ENCODE measurements at places on chromosomes 4 and X.

- no peak for DNase-seq
These were observed 21.9 kb downstream of the PIN4 start for GRCh38 chrX:72203421-72203820.

GRCh38 chr4:81469781-81470455 lies 1.8 kb downstream of the RASGEF1B start:
- DNase-seq = no peak

- DNase-seq = no peak
These were observed 651.1 kb downstream of the ANKRD50 start for GRCh38 chr4:124061413-124061812.

- no peak for DNase-seq
These were observed 50.0 kb upstream of the ZNF827 start for GRCh38 chr4:145988628-145989027.

- no peak for DNase-seq
These were observed 135.7 kb upstream of the MAMLD1 start for GRCh38 chrX:150227321-150227860.

- no peak for DNase-seq
These were observed 53.9 kb downstream of the FAT4 start for GRCh38 chr4:125368671-125369081.

DNA sequence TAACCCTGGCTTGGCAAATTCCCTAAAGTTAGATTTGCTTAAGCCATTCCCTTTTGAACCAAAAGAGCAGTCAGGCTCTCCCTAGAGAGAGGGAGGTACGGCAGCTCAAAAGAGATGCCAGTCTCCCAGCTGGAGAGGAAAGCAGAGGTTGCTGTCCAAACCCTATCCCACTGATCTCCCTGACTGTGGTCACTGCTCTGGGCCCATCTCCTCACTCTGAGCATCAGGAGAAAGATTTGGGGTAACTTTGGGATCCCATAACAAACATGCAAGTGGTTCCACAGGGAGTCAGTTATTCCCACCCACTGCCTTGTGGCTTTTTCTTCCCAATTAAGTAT lies 17.1 kb downstream of the ACSL1 start:
- DNase-seq = no peak

GRCh38 chrX:129925305-129926092 lies 19.5 kb downstream of the UTP14A start:
- peak; percentile 23 for DNase-seq

GRCh38 chrX:71103110-71103983 lies 3.2 kb downstream of the CXorf65 start:
- DNase-seq = no peak

DNA sequence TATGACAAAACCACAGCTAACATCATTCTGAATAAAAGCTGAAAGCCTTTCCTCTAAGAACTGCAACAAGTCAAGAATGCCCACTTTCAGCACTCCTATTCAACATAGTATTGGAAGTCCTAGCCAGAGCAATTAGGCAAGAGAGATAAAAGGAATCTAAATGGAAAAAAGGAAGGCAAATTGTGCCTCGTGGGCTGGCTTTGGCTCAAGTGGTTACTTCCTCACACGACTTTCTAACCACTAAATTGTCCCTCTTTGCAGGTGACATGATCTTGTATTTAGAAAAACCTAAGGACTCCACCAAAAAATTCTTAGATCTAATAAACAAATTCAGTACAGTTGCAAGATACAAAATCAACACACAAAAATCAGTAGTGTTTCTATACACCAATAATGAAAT lies 57.2 kb downstream of the SCML2 start:
- no peak for DNase-seq

GRCh38 chr4:124390861-124391260 lies 321.7 kb downstream of the ANKRD50 start:
- DNase-seq = no peak

DNA sequence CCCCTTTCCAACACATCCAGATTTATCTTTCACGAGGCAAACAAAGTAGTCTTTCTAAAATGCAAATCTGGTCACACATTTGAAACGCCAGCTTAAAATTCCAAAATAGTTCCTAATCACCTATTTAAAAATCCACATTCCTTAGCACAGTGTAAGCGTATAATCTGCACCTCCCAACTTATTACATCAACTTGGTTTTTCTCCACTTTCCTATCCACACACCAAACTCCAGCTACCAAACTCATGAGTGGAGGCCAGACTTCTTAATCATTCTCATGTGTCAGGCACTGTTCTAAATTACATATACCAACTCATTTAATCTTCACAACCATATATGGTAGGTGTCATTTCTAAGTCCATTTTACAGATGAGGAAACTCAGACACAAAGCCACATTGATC lies 33.8 kb downstream of the ENOX2 start:
- DNase-seq = no peak

- no peak for DNase-seq
These were observed 136.3 kb downstream of the AMMECR1 start for GRCh38 chrX:110181459-110182137.

DNA sequence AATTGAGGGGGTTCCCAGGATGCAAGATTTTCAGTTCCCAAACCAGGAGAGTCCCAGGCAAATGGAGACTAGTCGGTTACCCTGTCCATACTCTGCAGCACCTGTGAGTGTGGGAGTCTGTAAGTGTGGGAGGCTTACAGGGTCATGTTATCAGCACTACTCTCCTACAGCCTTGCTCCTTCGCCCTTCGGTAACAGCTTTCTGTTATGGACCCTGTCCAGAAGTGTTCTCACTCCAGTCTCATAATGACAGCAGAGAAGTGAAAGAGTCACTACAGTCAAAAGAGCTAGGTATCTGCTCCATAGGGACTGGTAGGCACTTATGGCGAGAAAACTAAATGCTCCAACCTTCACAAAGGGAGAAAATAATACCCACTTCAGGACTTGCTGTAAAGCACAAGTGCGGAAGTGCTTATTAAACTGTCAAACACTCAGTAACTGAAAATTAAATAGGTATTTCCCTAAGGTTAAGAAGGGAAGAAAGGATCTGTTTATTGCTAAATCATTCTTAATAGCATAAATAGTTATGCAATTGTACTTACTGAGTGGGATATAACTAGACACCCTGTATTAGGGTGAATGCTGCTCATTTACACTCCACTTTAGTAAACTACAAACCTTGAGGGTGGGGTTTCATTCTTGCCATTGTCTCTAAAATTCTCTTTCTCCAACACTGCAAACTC lies 2.7 kb upstream of the ADH7 start:
- DNase-seq = no peak

DNA sequence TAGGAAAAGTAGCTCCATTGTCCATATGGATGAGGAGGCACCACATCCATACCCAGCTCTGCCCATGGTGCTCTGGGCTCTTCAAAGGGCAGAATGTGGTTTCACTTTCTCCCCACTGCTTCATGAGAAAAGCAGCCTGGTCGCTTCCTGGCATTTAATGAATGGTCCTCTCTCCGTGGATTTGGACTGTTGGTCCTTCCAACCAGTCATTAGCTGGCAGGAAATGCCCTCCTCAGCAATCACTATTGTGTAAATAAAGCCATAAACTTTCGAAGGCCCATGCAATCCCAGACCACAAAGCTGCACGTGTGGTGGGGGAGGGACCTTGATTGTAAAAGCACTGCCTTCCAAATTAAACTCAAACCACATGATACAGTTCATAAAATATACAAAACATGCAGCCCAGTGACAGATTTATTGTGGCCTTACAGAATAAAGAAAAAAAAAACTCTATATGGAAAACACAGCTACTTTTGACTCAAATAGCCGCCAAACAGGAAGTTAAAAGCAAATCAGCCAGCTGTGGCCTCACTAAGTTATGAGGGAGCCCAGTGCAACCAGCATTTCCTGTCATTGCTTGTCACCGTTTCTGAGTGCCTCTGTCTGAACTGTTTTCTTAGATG lies 8.1 kb downstream of the MBNL3 start:
- no peak for DNase-seq

- no peak for DNase-seq
These were observed 420.4 kb upstream of the PITX2 start for GRCh38 chr4:111043286-111043685.

- no peak for DNase-seq
These were observed 32.8 kb downstream of the HDAC8 start for GRCh38 chrX:72539822-72540221.

GRCh38 chr4:9932771-9933170 lies 88.5 kb downstream of the SLC2A9 start:
- DNase-seq = no peak

- DNase-seq = no peak
These were observed 49.2 kb downstream of the MOSPD2 start for GRCh38 chrX:14922437-14922836.

DNA sequence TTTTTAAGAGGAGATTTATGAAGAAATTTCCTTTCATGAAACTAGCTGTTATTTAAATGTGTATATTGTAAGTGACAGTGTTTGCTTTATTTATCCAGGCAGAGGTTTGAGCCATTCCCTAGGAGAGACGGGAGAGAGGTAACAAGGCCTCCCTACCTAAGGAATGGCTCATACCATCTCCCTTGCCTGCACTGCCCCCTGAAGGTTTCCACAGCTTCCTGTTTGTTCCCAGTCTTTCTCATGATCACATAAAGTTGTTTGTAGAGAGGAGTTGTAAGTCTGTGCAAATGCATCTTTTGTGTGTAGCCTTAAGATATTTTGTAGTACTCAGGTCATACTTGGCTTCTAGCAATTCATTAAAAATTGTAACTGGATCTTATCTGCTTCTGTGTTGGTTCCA lies 1504.5 kb upstream of the PCDH10 start:
- DNase-seq = no peak

DNA sequence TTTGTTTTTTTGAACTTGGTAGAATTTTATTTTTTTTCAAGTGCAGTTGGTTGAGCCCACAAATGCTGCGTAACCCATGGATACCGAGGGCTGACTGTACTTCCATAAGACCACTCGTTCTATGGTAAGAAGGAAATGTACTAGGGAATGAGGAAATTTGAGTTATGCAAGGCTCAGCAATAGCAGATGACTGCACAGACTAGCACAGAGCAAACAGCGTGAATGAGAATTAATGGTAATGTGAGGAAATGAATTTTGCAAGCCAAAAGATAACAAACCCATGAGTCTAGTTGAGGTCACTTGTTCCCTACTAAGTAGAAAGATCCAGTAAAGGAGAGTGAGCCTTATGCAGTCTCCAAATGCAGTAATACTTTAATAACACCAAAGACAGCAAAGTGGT lies 17.4 kb downstream of the GSPT2 start:
- DNase-seq = no peak

- DNase-seq = no peak
These were observed 48.5 kb upstream of the HDAC8 start for GRCh38 chrX:72621163-72621562.

- DNase-seq = no peak
These were observed 112.1 kb downstream of the SORCS2 start for GRCh38 chr4:7304436-7304835.

- no peak for DNase-seq
These were observed 35.2 kb upstream of the F9 start for GRCh38 chrX:139495324-139495723.

GRCh38 chr4:2558301-2558700 lies 21.9 kb downstream of the FAM193A start:
- no peak for DNase-seq

DNA sequence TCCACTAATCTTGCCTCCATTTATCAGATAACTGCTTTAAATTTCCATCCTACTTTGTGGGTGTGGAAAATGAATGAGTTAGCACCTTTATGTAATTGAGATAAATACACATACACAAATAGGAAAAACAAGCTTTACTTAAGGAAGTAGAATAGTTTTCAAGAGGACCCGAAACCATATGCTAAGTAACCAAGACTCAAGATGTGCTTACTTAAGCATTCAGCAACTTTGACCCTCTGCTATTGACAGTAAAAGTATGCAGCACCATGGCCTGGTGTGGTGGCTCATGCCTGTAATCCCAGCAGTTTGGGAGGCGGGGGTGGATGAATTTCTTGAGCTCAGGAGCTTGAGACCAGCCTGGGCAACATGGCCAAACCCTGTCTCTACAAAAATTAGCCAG lies 29.9 kb downstream of the RNF175 start:
- no peak for DNase-seq

- no peak for DNase-seq
These were observed 237.4 kb downstream of the MAPK10 start for GRCh38 chr4:86122404-86122803.

DNA sequence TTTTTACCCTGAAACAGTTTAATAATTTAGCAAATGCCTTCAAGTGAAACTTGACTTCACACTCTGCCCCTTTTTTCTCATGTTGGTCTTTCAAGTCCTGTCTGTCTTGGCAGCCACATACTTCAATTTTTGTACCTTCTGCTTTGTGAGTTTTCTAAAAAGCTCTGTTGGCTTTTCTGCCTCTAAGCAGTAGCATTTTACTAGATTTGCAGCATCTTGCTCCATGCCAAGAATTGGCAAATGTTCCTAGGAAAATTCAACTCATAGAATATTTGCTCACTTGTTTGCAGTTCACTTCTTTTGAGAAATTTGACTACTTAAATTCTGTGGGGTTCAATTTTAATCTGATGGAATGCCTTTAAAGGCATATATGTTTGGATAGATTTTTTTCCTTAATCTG lies 59.2 kb downstream of the FAM47A start:
- DNase-seq = no peak

- no peak for DNase-seq
These were observed 48.3 kb downstream of the RAI2 start for GRCh38 chrX:17812763-17813162.

DNA sequence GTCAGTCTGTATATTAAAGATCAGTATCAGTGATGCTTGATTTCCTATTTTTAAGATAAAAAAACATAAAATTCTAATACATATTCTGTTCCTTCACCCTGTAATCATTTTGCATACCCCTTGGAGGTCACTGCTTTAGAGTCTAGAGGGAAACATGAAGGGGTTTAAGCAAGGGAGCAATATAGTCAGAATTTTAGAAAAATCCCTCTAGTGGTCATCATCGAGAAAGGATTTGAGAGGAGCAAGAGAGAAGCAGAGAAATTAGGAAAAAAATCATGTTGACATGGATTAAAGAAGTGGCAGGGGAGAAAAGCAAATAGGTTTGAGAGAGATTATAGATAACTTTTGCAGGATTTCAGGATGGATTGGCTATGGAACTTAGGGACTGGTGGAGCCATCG lies 11.1 kb downstream of the APEX2 start:
- no peak for DNase-seq

- DNase-seq = no peak
These were observed 58.1 kb upstream of the STARD8 start for GRCh38 chrX:68589372-68589753.

DNA sequence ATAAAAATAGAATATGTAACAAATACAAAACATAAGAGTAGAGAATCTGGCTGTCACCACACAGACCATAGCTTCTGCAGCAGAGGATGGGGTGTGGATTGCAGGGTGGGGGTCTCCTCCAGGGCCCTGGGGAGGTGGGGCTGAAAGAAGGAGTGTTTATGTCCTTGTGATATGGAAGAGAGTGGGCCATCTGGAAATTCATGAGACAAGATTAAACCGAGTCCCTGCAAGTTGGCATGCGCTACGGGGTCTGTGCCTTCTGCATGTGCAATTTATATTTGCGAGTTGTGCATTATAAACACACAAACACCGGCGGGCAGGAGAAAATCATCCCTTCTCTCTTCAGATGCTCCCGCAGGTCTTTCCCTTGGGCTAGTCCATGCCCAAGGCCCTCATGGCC lies 145.9 kb downstream of the EVC2 start:
- DNase-seq = no peak
